WTC11 (cell line): ENCODE measurements at places on chromosomes 11 and 22.
A peak's percentile ranks its signal among the peaks of the same experiment; 100 is the strongest.

DNA sequence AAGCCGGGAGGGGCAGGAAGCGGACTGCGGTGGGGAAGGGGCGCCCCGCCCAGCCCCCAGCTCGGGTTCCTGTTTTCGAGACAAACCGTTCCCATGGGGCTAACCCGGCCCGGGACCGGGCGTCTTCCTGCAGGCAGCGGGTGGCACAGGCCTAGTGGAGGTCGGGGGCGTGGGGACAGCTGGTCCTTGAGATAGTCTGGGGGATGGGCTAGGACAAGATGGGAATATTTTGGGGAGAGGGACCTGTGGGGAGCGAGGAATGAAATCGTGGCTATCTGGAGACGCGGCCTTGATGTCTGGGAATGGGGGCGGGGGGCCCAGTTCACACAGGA lies 1.2 kb upstream of the RASGRP2 start:
- peaks cover 27% of the 10 kb centered on the region for H3K4me1 ChIP-seq
- no peaks in the 10 kb centered on the region for H3K36me3 ChIP-seq
- H3K27ac ChIP-seq: no peak overlapping the region; the same call in 1 of the 2 replicates
- peak; percentile 67 for DNase-seq

- no peaks in the 10 kb centered on the region for H3K27me3 ChIP-seq
- H3K4me3 ChIP-seq: no peak overlapping the region
- no peaks in the 10 kb centered on the region for H3K36me3 ChIP-seq
These were observed 11.5 kb downstream of the BMAL1 start for GRCh38 chr11:13289081-13289480.

DNA sequence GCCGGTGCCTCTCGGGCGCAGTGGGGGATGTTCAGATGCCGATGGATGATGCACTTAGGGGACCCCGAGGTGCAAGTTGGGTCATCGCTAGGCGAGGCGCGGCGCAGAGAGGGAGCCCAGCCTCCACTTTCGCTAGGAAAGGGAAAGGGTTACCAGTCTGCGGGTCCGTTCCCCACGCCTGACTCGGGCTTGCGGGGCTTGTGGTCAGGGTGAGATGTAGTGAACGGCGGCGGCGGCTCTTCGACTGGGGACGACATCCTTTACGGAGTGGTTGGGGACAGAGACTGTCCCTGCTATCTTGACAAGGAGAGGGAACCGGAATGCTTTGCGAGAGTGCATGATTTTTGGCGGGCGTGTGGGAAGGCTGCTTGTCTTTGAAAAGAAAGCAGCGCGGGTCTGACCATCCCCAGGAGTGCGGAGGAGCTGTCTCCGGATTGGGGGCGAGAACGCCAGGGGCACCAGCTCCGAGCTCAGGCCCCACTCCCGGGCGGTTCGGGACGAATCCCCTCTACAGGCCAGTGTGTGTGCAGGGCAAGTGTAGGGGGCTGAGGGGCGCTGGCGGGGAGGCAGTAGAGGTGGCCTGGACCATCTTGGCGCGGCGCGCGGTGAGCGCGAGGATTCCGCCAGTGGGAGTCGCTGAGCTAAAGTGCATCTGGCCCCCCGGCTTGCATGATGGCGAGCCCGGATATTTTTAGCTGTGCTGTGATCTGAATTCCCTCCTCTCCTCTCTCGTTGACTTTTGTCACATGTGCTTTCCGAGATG lies 1.1 kb downstream of the FAT3 start:
- peaks cover 60% of the 10 kb centered on the region for H3K4me1 ChIP-seq
- peaks cover 52% of the 10 kb centered on the region for H3K27me3 ChIP-seq
- peak overlapping the region; percentile 64 for H3K27ac ChIP-seq
- H3K4me3 ChIP-seq: peak overlapping the region; percentile 94
- DNase-seq: peak; percentile 54
- H3K36me3 ChIP-seq: peaks cover 5% of the 10 kb centered on the region

- H3K4me3 ChIP-seq: no peak overlapping the region
- DNase-seq: no peak
- H3K4me1 ChIP-seq: peaks cover 9% of the 10 kb centered on the region
- H3K27me3 ChIP-seq: no peaks in the 10 kb centered on the region
These were observed 11.4 kb downstream of the GNB1L start for GRCh38 chr22:19843107-19843856.

DNA sequence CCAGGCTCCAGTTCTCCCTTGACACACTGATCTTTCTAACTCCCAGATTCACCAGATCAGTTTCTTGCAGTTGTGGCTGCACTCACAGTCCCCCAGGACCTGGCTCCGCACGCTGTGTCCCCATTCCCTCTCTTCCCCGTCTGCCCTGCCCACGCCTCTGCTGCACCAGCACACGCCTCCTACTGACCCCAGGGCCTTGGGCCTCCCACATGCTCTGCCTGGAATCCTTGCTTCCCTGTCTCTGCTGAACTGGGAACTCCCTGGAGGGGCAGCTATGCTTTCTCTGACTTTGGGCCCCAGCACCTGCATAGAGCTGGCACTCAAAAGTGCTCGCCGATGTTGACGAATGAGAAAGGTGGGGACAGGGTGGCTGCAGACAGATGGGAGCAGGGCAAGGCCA lies 68.9 kb downstream of the MYO7A start:
- no peak overlapping the region for H3K27ac ChIP-seq
- H3K27me3 ChIP-seq: no peaks in the 10 kb centered on the region
- peaks cover 4% of the 10 kb centered on the region; the same call in 1 of the 2 replicates for H3K4me1 ChIP-seq
- H3K4me3 ChIP-seq: no peak overlapping the region
- DNase-seq: peak; percentile 8

GRCh38 chr22:22878801-22879674 lies 8.6 kb upstream of the IGLL5 start:
- peaks cover 73% of the 10 kb centered on the region for H3K27me3 ChIP-seq
- H3K36me3 ChIP-seq: no peaks in the 10 kb centered on the region
- H3K27ac ChIP-seq: no peak overlapping the region
- no peak overlapping the region for H3K4me3 ChIP-seq

DNA sequence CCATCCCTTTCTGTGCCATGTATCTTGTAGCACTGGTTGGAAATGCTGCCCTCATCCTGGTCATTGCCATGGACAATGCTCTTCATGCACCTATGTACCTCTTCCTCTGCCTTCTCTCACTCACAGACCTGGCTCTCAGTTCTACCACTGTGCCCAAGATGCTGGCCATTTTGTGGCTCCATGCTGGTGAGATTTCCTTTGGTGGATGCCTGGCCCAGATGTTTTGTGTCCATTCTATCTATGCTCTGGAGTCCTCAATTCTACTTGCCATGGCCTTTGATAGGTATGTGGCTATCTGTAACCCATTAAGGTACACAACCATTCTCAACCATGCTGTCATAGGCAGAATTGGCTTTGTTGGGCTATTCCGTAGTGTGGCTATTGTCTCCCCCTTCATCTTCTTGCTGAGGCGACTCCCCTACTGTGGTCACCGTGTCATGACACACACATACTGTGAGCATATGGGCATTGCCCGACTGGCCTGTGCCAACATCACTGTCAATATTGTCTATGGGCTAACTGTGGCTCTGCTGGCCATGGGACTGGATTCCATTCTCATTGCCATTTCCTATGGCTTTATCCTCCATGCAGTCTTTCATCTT lies 414 bp downstream of the OR52D1 start:
- no peaks in the 10 kb centered on the region; the same call in 1 of the 2 replicates for H3K27me3 ChIP-seq
- no peak overlapping the region for H3K4me3 ChIP-seq
- no peaks in the 10 kb centered on the region for H3K4me1 ChIP-seq
- H3K27ac ChIP-seq: no peak overlapping the region
- no peaks in the 10 kb centered on the region for H3K36me3 ChIP-seq

GRCh38 chr22:46748908-46749675 lies 11.0 kb upstream of the CERK start:
- peaks cover 11% of the 10 kb centered on the region; the same call in 1 of the 2 replicates for H3K27me3 ChIP-seq
- H3K4me1 ChIP-seq: no peaks in the 10 kb centered on the region
- H3K4me3 ChIP-seq: no peak overlapping the region
- H3K36me3 ChIP-seq: no peaks in the 10 kb centered on the region; the same call in 1 of the 2 replicates

GRCh38 chr11:2671748-2672147 lies 28.0 kb downstream of the KCNQ1OT1 start:
- peaks cover 10% of the 10 kb centered on the region for H3K4me1 ChIP-seq
- no peak overlapping the region for H3K4me3 ChIP-seq
- no peak for DNase-seq
- H3K27me3 ChIP-seq: peaks cover 14% of the 10 kb centered on the region
- H3K36me3 ChIP-seq: peaks cover 10% of the 10 kb centered on the region
- H3K27ac ChIP-seq: no peak overlapping the region

- no peaks in the 10 kb centered on the region for H3K27me3 ChIP-seq
- H3K36me3 ChIP-seq: no peaks in the 10 kb centered on the region
- H3K27ac ChIP-seq: no peak overlapping the region
- peak; percentile 28 for DNase-seq
These were observed 21.5 kb upstream of the SCARF2 start for GRCh38 chr22:20459152-20459542.

DNA sequence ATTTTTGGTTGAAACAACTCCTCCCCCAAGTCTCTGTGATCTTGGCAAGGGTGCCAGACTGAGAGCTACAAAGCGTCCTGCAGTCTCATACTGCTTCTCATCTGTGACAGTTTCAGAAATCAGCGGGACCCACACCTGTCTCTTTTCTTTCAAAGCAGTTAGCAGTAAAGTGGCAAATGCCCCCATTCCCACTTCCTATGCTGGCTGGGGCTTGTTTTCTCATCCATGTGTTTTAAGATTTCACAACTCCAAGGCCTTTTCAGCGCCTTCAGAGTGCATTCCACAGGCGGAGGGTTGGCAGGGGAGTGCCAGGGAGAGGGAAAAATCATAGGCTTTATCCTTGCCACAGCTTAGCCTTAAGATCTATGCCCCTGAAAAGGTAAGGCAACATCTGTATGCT lies 493.5 kb downstream of the OPCML start:
- peaks cover 8% of the 10 kb centered on the region for H3K4me1 ChIP-seq
- H3K4me3 ChIP-seq: no peak overlapping the region
- H3K36me3 ChIP-seq: no peaks in the 10 kb centered on the region
- no peak for DNase-seq
- H3K27ac ChIP-seq: no peak overlapping the region

GRCh38 chr22:31087744-31088215 lies 6.7 kb downstream of the SMTN start:
- no peak overlapping the region for H3K4me3 ChIP-seq
- no peaks in the 10 kb centered on the region for H3K27me3 ChIP-seq
- no peaks in the 10 kb centered on the region for H3K36me3 ChIP-seq

GRCh38 chr11:132486060-132486459 lies 1046.2 kb downstream of the OPCML start:
- DNase-seq: no peak
- H3K4me3 ChIP-seq: no peak overlapping the region
- H3K27me3 ChIP-seq: no peaks in the 10 kb centered on the region
- no peaks in the 10 kb centered on the region for H3K4me1 ChIP-seq

DNA sequence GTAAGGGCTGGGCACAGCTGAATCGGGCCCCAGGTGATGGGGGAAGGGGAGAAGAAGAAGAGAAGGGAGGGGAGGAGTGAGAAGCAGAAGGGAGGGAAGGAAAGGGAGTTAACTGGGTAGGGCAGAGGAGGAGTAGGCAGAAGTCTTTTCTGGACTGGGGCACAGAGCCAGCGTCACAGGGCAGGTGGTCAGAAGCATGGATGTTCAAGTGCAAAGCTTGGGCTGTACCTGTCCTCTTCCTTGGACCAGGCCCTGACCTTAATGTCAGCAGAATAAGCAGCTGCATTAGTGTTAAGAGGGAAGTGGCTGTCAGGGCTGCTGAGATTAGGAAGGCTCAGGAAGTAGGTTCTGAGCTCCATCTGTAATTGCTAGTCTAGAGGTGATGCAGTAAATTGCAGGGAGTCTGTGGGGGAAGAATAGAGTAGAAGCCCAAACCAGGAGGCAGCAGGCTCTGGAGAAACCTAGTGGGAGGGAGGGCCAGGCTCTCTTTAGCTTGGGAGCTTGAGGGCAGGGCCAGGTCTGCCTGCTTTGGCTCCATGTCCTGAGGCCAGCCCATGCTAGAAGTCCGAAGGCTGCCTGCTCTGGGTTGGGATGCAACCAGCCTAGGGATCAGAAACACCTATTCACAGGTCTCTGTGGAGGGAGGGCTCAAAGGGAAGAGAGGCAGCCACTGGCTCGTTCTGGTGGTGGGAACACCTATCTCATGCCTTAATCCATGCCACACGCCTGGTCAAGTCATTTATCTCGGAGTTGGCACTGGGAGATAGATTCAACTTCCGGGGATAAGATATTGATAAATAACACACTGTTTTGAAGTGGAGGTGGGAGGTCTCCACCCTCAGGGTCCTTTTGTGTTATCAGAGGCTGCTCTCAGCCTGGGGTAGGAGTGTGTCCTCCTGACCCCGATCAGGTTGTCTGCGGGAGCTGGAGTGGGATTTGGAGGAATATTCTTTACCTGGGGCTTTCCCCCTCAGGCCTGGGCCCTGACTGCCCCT lies 1.7 kb upstream of the UCP3 start:
- H3K27ac ChIP-seq: 0 out of 2 replicates have a peak overlapping the region, but pooled peaks have one; percentile 32
- 0 out of 2 replicates have a peak, but pooled peaks cover 3% of the 10 kb centered on the region for H3K36me3 ChIP-seq
- no peaks in the 10 kb centered on the region for H3K27me3 ChIP-seq
- peaks cover 7% of the 10 kb centered on the region for H3K4me1 ChIP-seq
- H3K4me3 ChIP-seq: no peak overlapping the region
- no peak for DNase-seq

GRCh38 chr11:115657586-115657985 lies 153.4 kb upstream of the CADM1 start:
- no peak for DNase-seq
- H3K36me3 ChIP-seq: no peaks in the 10 kb centered on the region
- no peak overlapping the region for H3K27ac ChIP-seq
- peaks cover 12% of the 10 kb centered on the region for H3K4me1 ChIP-seq
- no peak overlapping the region for H3K4me3 ChIP-seq

DNA sequence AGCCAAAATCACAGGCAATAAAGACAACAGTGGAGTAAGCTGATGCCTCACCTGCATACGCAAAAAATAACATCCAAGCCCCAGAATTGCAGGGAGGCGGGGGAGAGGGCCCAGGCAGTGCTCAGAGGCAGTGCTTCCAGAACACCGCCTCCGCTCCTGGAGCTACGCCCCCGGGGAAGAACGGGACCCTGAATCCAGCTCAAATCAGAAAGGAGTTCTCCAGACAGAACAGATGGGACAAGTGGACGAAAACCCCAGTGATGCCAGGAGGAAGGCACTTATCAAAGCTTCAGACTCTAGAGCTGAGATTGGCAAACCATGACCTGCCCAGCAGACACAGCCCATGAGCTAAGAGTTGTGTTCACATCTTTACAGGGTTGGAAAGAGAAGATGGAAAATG lies 683.9 kb downstream of the TBC1D22A start:
- H3K27me3 ChIP-seq: peaks cover 11% of the 10 kb centered on the region
- H3K4me3 ChIP-seq: no peak overlapping the region
- no peak for DNase-seq
- peaks cover 29% of the 10 kb centered on the region for H3K36me3 ChIP-seq
- no peak overlapping the region for H3K27ac ChIP-seq
- H3K4me1 ChIP-seq: no peaks in the 10 kb centered on the region
